ENCODE measurements at places on chromosomes 12 and 14.

GRCh38 chr12:98743362-98743953 lies 98.4 kb downstream of the APAF1 start:
- DNase-seq, result no peak

GRCh38 chr12:25829192-25829591 lies 129.3 kb upstream of the RASSF8 start:
- no peak for DNase-seq

- no peak for DNase-seq
Measured at GRCh38 chr12:468671-469389, 9.1 kb downstream of the B4GALNT3 start.

DNA sequence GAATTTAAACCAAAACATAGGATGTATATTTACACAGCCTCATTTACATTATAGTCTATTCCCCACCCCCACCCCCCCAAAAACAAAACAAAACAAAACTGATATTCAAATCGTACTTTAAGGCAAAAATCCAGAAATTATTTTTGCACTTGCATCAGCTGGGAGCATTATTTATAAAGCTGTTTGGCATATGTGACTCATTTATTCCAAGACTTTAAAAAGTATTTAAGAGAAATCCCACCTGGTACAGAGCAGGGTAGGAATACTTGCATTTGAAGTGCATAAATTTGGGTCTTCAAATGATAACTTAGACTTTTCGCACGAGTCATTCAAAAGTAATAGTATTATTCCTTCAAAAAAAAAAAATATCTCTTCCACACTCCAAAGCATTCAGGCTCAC lies 1.1 kb downstream of the KLHL28 start:
- DNase-seq, result no peak

GRCh38 chr12:58262796-58263195 lies 321.4 kb downstream of the ATP23 start:
- DNase-seq, result no peak
